Amniotic stem cell (primary cell): ENCODE measurements at places on chromosomes 2 and 18.

- no peak for DNase-seq
These were observed 1017.6 kb upstream of the PIK3C3 start for GRCh38 chr18:40937386-40937785.

GRCh38 chr2:216090369-216090786 lies 8.7 kb downstream of the TMEM169 start:
- no peak for DNase-seq

DNA sequence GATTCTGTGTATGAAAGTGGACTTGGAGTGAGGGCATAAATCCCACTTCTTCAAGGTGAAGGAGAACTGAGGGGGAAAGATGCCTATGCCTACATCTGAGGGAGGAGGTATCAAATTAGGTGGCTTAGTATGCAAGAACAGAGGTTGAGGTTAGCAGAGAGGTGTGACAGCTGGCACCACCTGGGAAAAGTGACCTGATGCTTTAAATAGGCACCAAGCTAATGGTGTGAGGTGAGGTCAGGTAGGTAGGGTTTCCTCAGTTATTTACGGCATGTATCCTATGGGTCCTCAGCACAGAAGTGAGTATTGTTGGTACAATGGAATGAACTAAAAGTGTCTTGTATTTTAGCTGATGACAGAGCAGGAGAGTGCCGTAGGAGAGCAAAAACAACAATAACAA lies 367.1 kb downstream of the CLIP4 start:
- DNase-seq: no peak

- DNase-seq: no peak
These were observed 391.7 kb upstream of the SALL3 start for GRCh38 chr18:78587626-78588600.

DNA sequence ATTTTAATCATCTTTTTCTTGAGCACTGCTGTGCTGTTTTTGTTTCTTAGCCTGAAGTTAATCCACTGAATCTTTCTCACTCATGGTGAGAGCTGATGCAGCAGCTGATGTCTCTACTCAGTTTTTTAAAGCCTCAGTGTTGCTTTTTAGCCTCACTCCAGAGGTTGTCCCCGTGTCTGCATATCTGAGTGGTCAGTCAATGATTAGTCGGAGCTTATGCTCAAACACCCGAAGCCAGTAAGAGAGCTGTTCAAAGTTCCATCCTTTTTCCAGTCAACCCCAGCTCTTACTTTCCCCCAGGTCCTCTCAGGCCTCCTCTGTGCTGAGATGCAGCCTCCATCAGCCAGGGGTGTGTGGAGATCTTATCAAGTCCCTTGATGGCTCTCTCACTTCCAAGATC lies 81.1 kb downstream of the MBOAT2 start:
- DNase-seq: no peak

- no peak for DNase-seq
These were observed 10.2 kb downstream of the TMEM17 start for GRCh38 chr2:62495761-62496160.
